Smooth muscle cell of the umbilical artery (primary cell): ENCODE measurements at places on chromosomes 16 and 17. TPM values are rescaled to one million over a fixed set of nuclear protein-coding genes. Genes with fewer than 3 reads are reported as not detected.

MYL4 gene
- total RNA-seq: 0.23 TPM in 1 of 2 replicates, not detected in the other

RGS11 gene
- total RNA-seq: 1.8 and 2.4 TPM in 2 replicates

COIL gene
- total RNA-seq: 14.5 and 14.6 TPM in 2 replicates

NDE1 gene
- 19.9 and 40.3 TPM in 2 replicates for total RNA-seq

PRSS27 gene
- total RNA-seq: 0.30 and 0.42 TPM in 2 replicates

SOST gene
- not detected in 2 replicates for total RNA-seq

TNFRSF12A gene
- total RNA-seq: 267 and 333 TPM in 2 replicates

ZSCAN10 gene
- not detected in 2 replicates for total RNA-seq

ZACN gene
- under 0.01 TPM in 1 of 2 replicates, not detected in the other for total RNA-seq

CFAP52 gene
- total RNA-seq: not detected in 2 replicates

IGF2BP1 gene
- total RNA-seq: 12.2 and 28.5 TPM in 2 replicates
